ENCODE measurements at places on chromosomes 16 and 17. TPM values are rescaled to one million over a fixed set of nuclear protein-coding genes. Genes with fewer than 3 reads are reported as not detected.

The SHBG gene
- 0.70 TPM for total RNA-seq

The HOXB2 gene
- not detected for total RNA-seq

The TBC1D3B gene
- 14.5 TPM for total RNA-seq

DNA sequence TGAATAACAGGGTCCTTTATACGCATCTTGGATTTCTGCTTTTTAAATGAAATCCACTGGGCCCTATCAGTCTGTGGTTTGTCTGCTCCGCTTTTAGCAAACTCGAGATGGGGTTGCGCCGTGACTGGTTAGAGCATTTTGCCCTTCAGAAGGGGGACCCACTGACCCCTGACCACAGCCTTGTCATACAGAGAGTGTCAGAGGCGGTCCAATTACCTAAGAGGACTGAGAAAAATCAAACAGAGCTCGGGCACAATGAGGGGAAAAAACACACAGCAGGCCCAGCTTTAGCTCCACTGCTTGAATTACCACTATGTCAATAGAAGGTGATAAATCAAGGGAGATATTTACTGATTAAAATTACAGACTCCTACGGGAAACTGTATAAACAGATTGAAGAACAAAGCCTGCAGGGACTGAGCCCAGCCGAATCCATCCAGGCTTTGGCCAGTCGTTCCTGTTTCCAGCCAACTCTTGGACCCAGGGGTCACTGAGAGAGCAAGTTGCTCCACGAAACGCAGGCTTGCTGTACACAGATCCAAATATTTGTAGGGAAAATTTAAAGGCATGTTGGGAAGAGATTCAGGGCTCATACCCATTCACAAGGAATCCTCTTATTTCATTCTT, 131.9 kb upstream of the ZFHX3 start:
- H3K27me3 ChIP-seq = peaks cover 29% of the 10 kb centered on the region
- H3K36me3 ChIP-seq = no peaks in the 10 kb centered on the region
- no peaks in the 10 kb centered on the region for H3K4me1 ChIP-seq
- H3K27ac ChIP-seq = no peak overlapping the region

DNA sequence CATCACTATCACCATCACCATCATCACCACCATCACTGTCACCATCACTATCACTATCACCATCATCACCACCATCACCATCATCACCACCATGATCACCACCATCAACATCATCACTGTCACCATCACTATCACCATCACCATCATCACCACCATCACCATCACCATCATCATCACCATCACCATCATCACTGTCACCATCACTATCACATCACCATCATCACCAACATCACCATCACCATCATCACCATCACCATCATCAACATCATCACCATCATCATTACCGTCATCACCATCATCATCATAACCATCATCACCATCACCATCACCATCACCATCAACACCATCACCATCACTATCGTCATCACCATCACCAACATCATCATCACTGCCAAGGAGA, 273.8 kb downstream of the FOXL1 start:
- DNase-seq = no peak
- no peaks in the 10 kb centered on the region for H3K27me3 ChIP-seq
- H3K27ac ChIP-seq = no peak overlapping the region
- H3K4me3 ChIP-seq = no peak overlapping the region
- no peaks in the 10 kb centered on the region for H3K4me1 ChIP-seq

DNA sequence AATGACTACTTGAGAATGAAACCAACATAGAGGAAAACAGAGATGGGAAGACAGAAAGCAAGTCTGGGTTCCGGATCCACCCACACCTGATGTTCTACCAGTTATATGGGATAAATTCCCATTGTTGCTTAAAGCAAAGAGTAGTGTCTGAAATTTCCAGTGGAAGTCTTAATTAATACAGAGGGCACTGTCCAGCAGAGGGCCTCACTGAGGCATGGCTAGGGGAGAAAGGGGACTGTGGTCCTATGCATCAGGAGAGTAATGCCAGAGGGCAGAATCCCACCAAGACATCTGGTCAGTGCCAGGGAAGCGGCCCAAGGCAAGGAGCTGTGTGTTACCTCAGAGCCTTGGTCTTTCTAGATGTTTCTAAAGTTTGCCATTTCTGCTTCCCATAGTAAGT, 7.5 kb upstream of the UMOD start:
- H3K4me1 ChIP-seq = no peaks in the 10 kb centered on the region
- DNase-seq = peak; percentile 79
- no peaks in the 10 kb centered on the region for H3K36me3 ChIP-seq
- no peaks in the 10 kb centered on the region for H3K27me3 ChIP-seq
- no peak overlapping the region for H3K27ac ChIP-seq

GRCh38 chr17:66493283-66494019, 191.0 kb downstream of the PRKCA start:
- peaks cover 6% of the 10 kb centered on the region for H3K4me1 ChIP-seq
- no peak overlapping the region for H3K27ac ChIP-seq
- H3K27me3 ChIP-seq = no peaks in the 10 kb centered on the region
- H3K4me3 ChIP-seq = no peak overlapping the region
- no peaks in the 10 kb centered on the region for H3K36me3 ChIP-seq

DNA sequence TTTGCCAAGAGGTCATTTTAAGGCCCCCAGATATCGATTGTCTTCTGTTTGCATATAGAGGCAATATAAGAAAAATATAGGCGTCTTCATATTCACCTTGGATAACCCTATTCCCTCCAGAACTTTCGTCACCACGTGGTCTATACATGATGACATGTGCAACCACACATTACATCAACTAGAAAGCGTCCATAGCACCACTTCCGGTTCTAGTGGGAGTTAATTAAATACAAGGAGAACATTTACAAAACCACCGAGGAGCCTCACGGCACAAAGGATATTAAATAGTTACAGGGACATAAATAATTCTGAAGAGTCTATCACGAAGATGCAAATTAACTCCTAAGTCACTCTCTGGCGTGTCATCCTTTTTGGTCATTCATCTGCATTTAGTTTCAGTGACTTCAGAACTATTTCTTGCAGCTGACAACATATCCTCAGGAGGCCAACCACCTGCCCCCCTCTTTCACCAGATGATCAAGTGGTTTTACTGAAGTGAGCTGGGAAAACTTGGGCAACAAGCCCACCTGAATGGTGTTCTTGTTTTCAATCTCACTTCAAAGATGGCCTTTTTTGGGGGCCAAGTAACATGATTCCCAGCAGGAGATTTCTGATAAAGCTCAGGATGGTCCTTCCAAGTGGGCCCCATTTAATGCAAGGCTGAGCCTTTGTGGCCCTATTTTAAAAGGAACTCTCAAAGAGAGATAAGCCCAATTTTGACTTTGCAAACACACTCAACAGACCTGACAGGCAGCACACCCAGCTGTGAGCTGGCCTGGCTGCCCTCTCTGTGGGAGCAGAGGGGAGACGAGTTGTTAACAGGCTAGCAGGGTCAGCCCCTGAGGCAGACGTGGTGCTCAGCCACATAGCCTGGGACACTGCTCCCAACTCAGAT, 15.3 kb downstream of the CMTM3 start:
- peaks cover 52% of the 10 kb centered on the region for H3K36me3 ChIP-seq
- no peak overlapping the region for H3K27ac ChIP-seq
- peak overlapping the region; percentile 21 for H3K4me3 ChIP-seq
- H3K4me1 ChIP-seq = peaks cover 63% of the 10 kb centered on the region
- DNase-seq = peak; percentile 74

DNA sequence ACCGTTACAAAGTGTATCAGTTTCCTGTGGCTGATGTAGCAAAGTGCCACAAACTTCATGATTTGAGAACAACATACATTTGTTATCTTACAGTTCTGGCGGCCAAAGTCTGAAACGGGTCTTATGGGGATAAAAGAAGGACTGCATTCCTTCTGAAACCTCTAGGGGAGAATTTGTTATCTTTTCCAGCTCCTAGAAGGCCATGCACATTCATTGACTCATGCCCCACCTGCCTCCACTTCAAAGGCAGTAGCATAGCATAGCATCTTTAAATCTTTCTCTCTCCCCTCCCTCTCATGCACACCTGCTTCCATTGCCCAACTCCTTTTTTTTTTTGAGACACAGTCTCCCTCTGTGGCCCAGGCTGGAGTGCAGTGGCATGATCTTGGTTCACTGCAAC, 190.7 kb upstream of the DYNLRB2 start:
- no peaks in the 10 kb centered on the region for H3K36me3 ChIP-seq
- H3K4me1 ChIP-seq = no peaks in the 10 kb centered on the region
- H3K4me3 ChIP-seq = no peak overlapping the region
- DNase-seq = peak; percentile 17
- no peaks in the 10 kb centered on the region for H3K27me3 ChIP-seq

GRCh38 chr17:59372138-59372751, 40.8 kb downstream of the YPEL2 start:
- H3K4me3 ChIP-seq = no peak overlapping the region
- no peak for DNase-seq
- no peaks in the 10 kb centered on the region for H3K27me3 ChIP-seq
